Urinary bladder (tissue), 4 donors: ENCODE measurements at places on chromosomes 11 and 22. TPM values are rescaled to one million over a fixed set of nuclear protein-coding genes. Genes with fewer than 3 reads are reported as not detected.

FOSL1 gene
- total RNA-seq = not detected

FAM180B gene
- total RNA-seq = 0.32 TPM

GRCh38 chr11:44538375-44539054, 26.9 kb upstream of the CD82 start:
- no peak for DNase-seq

DNA sequence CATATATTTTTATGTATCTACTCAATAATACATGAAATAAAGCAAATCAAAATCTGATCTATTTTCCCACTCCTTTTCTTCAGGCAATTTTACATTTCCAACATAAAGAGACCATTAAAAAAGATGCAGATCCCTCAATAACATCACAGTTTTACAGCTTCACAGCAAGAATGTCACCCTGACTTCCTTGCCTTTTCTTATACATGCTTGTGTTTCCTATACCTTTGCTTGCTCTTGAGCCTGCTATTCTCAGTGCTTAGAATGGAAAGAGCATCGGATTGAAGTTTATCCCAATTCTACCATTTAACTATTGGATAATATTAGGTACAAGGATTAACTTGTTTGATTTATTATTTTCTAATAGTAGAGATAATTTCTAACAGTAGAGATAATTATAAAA, 176.7 kb downstream of the CNTN5 start:
- no peak for DNase-seq

- DNase-seq = peak; percentile 15
Observed at GRCh38 chr11:92978271-92979111, 9.0 kb downstream of the MTNR1B start.

DNA sequence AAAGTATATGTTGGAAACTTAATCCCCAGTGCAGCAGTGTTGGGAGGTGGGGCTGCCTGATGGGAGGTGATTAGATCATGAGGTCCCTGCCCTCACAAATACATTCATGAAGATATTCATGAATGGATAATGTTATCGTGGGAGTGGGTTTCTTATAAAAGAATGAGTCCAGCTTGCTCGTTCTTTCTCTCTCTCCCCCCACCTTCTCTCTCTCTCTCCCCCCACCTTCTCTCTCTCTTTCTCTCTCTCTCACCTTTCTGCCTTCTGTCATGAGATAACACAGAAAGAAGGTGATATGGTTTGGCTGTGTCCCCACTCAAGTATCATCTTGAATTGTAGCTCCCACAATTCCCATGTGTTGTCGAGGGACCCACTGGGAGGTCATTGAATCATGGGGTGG, 66.7 kb upstream of the NUP50 start:
- DNase-seq = no peak

- DNase-seq = no peak
Observed at GRCh38 chr22:38424525-38425080, 30.4 kb downstream of the KCNJ4 start.

DNA sequence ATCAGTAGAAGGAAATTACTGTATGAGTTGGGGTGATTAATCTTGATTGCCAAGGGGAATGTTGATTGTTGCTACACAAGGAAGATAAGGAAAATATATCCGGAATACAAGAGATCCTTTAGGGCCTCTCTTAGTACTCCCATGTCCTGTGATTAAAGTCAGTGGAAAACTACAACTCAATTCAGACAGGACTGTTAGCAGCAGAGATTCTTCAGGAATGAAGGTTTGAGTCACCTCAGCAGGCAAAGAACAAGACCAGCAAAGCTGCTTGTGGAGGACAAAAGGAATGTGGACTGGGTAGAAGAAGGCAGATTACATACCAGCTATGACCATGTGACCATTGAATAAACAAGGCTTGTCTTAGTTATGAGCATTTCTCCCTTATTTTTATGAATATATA, 478.2 kb downstream of the BUD13 start:
- no peak for DNase-seq

DNA sequence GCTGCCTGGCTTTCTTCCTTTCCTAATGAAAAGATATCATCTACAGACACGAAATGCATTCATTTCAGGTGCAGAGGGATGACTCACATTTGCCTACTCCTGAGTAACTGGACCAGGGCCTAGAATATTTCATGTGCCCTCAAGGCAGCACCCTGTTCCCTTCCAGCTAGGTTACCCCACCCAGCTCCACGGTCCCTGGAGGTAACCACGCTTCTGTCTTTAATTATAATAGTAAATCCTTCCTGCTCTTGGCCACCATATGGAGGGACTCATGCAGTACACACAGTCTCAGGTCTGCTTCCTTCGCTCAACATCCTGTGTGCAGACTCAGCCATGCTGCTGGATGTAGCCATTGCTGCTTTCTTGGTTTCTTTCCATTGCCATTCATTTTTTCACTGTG, 22.3 kb downstream of the DHCR7 start:
- DNase-seq = no peak

DNA sequence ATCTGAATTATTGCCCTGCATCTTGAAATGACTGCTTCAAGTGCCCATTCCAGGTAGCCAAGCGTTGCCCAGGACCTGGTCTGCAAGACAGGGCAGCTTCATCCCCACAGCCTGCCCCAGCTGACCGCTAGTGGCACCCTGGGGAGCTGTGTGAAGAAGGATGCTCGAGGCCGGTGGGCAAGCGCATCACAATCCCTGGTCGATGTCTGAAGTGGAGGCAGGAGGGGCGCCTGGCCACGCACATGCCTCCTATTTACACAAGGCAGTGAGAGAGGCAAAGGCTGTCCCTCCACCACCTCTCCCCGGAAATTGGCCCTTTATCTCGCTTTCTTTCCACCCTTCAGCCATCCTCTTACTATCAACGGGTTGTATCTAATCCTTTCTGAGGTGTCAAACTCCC, 28.1 kb upstream of the PHF21A start:
- DNase-seq = no peak

DNA sequence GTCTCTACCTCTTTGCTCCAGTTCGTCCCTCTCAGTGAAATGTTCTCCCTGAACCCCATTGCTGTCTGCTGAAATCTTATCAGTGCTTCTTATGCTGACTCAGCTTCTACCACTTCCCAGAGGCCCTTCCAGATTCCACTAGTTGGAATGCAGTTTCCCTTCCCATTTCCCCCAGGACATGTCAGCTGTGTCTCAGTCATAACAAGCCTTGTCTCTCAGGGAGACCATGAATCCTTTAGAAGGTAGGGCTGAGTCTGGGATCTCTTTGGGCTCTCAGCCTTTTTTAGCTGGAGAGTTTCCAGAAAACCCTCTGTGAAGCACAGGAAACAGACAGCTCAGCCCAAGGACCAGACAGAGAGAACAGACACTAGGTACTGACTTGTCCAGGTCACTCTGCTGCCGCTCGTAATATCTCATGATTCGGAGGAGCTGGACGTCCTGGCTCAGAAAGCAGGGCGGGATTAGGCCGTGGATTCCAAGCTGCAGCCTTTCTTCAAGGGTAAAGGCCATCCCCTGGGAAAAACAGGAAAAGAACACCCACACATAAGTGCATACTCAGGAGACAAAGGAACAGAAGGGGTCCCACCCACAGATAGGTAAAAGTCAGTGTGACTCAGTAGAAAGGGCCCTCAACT, 113.0 kb downstream of the ME3 start:
- DNase-seq = no peak

GRCh38 chr11:44943118-44943517, 7.6 kb downstream of the TP53I11 start:
- DNase-seq = no peak

DNA sequence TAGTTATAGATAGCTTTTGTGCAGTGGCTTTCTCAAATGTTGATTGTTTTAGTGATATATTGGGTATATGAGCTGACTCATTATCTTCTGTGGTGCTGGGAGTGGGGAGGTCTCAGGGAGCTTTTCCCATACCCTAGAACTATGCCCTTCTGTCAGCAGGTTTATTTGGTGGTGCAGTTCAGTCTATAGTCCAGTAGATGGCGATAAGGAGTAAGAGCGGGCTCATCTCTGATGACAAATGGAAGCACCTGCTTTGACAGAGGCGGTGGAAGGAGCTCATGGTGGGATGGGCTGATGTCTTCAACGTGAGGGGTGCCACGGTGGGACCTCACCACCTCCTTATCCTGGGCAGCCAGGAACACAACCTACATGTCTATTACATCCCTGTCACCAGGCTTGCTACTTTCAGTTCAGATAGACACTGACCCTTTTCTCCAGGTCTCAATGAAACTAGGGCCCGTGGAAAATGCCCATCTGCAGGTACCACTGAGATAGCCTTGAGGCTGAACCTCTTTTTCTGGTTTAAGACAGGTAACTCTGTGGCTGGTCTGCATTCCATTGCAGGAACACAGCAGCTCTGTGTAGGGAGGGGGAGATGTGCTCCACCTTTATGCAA, 13.0 kb upstream of the OR6A2 start:
- DNase-seq = no peak
